Muscle of leg (tissue), 16 donors: ENCODE measurements at places on chromosomes 1 and 21. TPM values are rescaled to one million over a fixed set of nuclear protein-coding genes. Genes with fewer than 3 reads are reported as not detected.

RALGPS2 gene
- total RNA-seq = 35.2 TPM

PODN gene
- total RNA-seq = 5.4 TPM

ETV3L gene
- not detected for total RNA-seq

TAF1A gene
- 10.3 TPM for total RNA-seq

FCRL6 gene
- total RNA-seq = not detected

IL10 gene
- total RNA-seq = 1.1 TPM

RNASEL gene
- 6.7 TPM for total RNA-seq

LRRN2 gene
- total RNA-seq = 2.7 TPM

CD5L gene
- not detected for total RNA-seq

MMP23B gene
- 50.7 TPM for total RNA-seq

CD48 gene
- 1.2 TPM for total RNA-seq

SPATA46 gene
- not detected for total RNA-seq

NES gene
- 590 TPM for total RNA-seq

S100A16 gene
- total RNA-seq = 45.4 TPM

CFHR3 gene
- 1.2 TPM for total RNA-seq

CENPF gene
- 25.5 TPM for total RNA-seq

RGS4 gene
- total RNA-seq = 1.8 TPM

RCSD1 gene
- total RNA-seq = 40.8 TPM

TNNT2 gene
- total RNA-seq = 408 TPM

IGSF21 gene
- 0.04 TPM for total RNA-seq

KRTAP19-1 gene
- not detected for total RNA-seq

CACHD1 gene
- total RNA-seq = 14.1 TPM

RHBDL2 gene
- total RNA-seq = 0.35 TPM

TFF2 gene
- total RNA-seq = not detected

ELAVL4 gene
- 0.13 TPM for total RNA-seq

MIXL1 gene
- 0.27 TPM for total RNA-seq

CDK18 gene
- 3.1 TPM for total RNA-seq

NBPF4 gene
- not detected for total RNA-seq

SLC5A9 gene
- total RNA-seq = 0.04 TPM

TMCC2 gene
- total RNA-seq = 6.1 TPM

GADD45A gene
- total RNA-seq = 6.8 TPM

PAQR6 gene
- 1.2 TPM for total RNA-seq

FBXO2 gene
- 0.58 TPM for total RNA-seq

CHRNB2 gene
- 0.09 TPM for total RNA-seq

ZFP69 gene
- 4.0 TPM for total RNA-seq

RIMS3 gene
- 0.49 TPM for total RNA-seq
